Neural progenitor cell (in vitro differentiated cells): ENCODE measurements at places on chromosomes 4 and X.

DNA sequence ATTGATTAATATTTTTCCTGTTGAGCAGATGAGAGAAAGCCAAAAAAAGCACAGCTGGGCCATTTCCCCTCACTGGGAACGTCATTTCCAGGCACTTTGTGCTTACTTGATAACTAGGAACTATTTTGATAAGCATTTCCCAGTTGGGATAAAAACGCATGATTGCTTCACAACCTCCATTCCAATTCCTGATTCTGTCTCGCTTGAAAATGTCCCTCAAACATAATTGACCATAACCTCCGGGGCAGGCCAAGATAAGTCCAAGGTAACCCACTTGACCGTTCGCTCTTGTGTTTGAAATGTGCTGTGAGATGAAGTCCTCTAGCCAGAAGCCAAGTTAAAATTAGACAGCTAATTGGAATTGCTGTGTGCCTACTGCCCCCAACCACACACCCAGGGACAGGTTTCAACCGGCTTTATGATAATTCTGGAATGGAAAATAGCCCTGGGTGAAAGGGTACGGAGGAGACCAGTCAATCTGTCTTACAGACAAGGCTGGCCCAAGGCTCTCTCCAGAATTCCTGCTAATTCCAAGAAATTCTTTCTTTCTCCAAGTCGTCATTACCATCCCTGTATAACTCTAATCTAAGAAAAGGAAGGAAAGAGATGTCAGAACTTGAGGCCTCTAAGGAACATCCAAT, 137.1 kb downstream of the MID1 start:
- no peak overlapping the region for H3K4me3 ChIP-seq
- no peaks in the 10 kb centered on the region for H3K27me3 ChIP-seq
- H3K4me1 ChIP-seq, result no peaks in the 10 kb centered on the region
- DNase-seq, result no peak
- peaks cover 6% of the 10 kb centered on the region for H3K36me3 ChIP-seq

- no peaks in the 10 kb centered on the region for H3K27me3 ChIP-seq
- no peak overlapping the region for H3K27ac ChIP-seq
- peak; percentile 3 for DNase-seq
- no peak overlapping the region for H3K4me3 ChIP-seq
These were observed 57.6 kb downstream of the SLC4A4 start for GRCh38 chr4:71396382-71396781.

- DNase-seq, result no peak
- H3K27ac ChIP-seq, result no peak overlapping the region
- no peaks in the 10 kb centered on the region for H3K36me3 ChIP-seq
- H3K27me3 ChIP-seq, result peaks cover 68% of the 10 kb centered on the region
- H3K4me3 ChIP-seq, result no peak overlapping the region
- H3K4me1 ChIP-seq, result peaks cover 8% of the 10 kb centered on the region
These were observed 23.5 kb upstream of the BCORL1 start for GRCh38 chrX:129958814-129959492.

- peaks cover 13% of the 10 kb centered on the region for H3K27me3 ChIP-seq
- H3K4me1 ChIP-seq, result peaks cover 26% of the 10 kb centered on the region
- peak; percentile 77 for DNase-seq
- peak overlapping the region; percentile 10 for H3K4me3 ChIP-seq
- H3K36me3 ChIP-seq, result no peaks in the 10 kb centered on the region
These were observed 65.9 kb downstream of the EFNB1 start for GRCh38 chrX:68894513-68895340.

DNA sequence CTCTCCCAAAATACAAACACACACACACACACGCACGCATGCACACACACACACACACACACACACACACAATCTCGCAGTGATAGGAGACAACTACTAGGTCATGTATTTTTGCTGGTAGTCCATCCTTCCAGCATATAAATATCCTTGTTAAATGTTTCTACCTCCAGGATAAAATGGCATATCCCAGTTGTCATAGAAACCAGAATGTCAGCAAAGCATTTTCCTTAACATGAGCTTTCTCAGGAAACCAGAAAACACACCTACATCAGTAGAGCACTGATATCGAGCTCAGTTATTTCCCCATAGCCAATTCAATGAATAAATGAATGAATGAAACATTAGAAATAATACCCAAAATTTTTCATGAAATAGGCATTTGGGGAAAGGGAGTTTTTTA, 115.7 kb downstream of the PWWP3B start:
- DNase-seq, result no peak
- H3K4me3 ChIP-seq, result no peak overlapping the region
- H3K27me3 ChIP-seq, result no peaks in the 10 kb centered on the region
- H3K36me3 ChIP-seq, result no peaks in the 10 kb centered on the region
- no peaks in the 10 kb centered on the region for H3K4me1 ChIP-seq

DNA sequence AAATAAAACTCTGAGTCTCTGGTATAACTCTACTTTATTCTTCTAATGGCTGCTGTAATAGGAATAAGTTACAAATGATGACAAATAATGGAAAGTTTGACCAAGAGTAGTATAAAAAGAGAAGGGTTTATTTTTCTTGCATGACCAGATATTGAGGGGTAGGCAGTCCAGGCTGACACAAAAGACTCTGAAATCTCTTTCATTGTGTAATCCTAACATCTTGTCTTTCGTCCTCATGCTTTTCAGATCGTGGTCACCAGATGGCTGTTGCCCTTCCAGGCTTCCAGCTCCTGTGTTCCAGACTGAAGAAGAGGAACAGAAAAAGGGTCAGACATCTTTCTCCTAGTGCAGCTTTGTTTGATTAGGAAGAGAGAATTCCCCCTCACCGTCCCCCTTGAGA, 176.9 kb upstream of the GK2 start:
- H3K4me1 ChIP-seq, result no peaks in the 10 kb centered on the region
- no peaks in the 10 kb centered on the region for H3K27me3 ChIP-seq
- no peaks in the 10 kb centered on the region for H3K36me3 ChIP-seq
- H3K4me3 ChIP-seq, result no peak overlapping the region
